ENCODE measurements at places on chromosomes 5 and 9. TPM values are rescaled to one million over a fixed set of nuclear protein-coding genes. Genes with fewer than 3 reads are reported as not detected.

PNPLA7 gene
- 0.75 TPM for total RNA-seq

FAXDC2 gene
- 0.17 TPM for total RNA-seq

PCDHB2 gene
- total RNA-seq: 4.1 TPM

DMRT3 gene
- not detected for total RNA-seq

NUDT12 gene
- total RNA-seq: 1.9 TPM

SPINK7 gene
- total RNA-seq: not detected

POU5F2 gene
- not detected for total RNA-seq

TMED9 gene
- total RNA-seq: 277 TPM

CDHR2 gene
- 0.08 TPM for total RNA-seq

RNF183 gene
- total RNA-seq: not detected

NR4A3 gene
- total RNA-seq: 2.0 TPM

HINT2 gene
- total RNA-seq: 101 TPM

ARL14EPL gene
- 0.07 TPM for total RNA-seq

TAF11L5 gene
- not detected for total RNA-seq

SPATA31C1 gene
- total RNA-seq: not detected

AHRR gene
- 3.5 TPM for total RNA-seq

GADD45G gene
- 0.33 TPM for total RNA-seq

PLAC8L1 gene
- total RNA-seq: not detected

PCDHB4 gene
- 0.05 TPM for total RNA-seq

OCLN gene
- 11.9 TPM for total RNA-seq

SVEP1 gene
- 1.4 TPM for total RNA-seq

TSSK1B gene
- total RNA-seq: not detected

IFNA21 gene
- not detected for total RNA-seq

HTR1A gene
- not detected for total RNA-seq

NIPAL4 gene
- total RNA-seq: 9.9 TPM

FAM153A gene
- total RNA-seq: not detected

IL5 gene
- total RNA-seq: not detected

AK1 gene
- 80.0 TPM for total RNA-seq

SOX30 gene
- total RNA-seq: 0.07 TPM

AGXT2 gene
- not detected for total RNA-seq

Data from A549 treated with CpdA at 1 μM for 4 hours (cell line).